ENCODE measurements at places on chromosomes 16 and 17. TPM values are rescaled to one million over a fixed set of nuclear protein-coding genes. Genes with fewer than 3 reads are reported as not detected.

Gene NACA2
- total RNA-seq, result not detected

Gene FOXC2
- total RNA-seq, result 4.4 TPM

Gene RCVRN
- not detected for total RNA-seq

Gene NPW
- total RNA-seq, result 0.65 TPM

Gene SLFN12
- total RNA-seq, result 28.2 TPM

Gene ZNF423
- total RNA-seq, result under 0.01 TPM

Gene SOCS1
- 8.4 TPM for total RNA-seq

Gene MILR1
- 6.2 TPM for total RNA-seq

Gene OTOP2
- not detected for total RNA-seq

Gene CCDC78
- total RNA-seq, result 2.1 TPM

Gene ARHGDIG
- 0.28 TPM for total RNA-seq
